ENCODE measurements at places on chromosomes 7 and 10.

DNA sequence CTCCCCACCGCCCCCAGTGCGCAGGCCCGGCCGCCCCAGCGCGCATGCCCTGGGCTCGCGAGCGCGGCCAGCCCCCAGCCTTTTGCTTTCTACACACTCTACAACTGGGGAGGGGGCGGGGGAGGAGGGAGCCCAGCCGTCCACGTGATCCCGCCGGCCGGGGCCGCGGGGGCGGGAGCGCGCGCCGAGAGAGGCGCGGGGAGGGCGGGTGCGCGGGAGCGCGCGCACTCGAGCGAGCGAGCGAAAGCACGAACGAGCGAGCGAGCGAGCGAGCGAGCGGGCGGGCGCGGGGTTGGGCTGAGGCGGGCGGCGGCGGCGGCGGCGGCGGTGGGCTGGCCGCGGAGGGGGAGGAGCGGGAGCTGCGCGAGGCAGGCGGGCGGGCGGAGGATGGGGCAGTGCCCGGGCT is at the start of gene AUTS2:
Gene AUTS2, plus strand, starts transcription at position 395 of the 406 bp plus-strand sequence. CDS start 1,179 bp downstream, outside the sequence.
- DNase-seq: peak; percentile 52

- DNase-seq: no peak
Measured at GRCh38 chr10:97000487-97001182, 168.5 kb downstream of the LCOR start.

- no peak for DNase-seq
Measured at GRCh38 chr7:44383566-44383965, 58.2 kb upstream of the CAMK2B start.

DNA sequence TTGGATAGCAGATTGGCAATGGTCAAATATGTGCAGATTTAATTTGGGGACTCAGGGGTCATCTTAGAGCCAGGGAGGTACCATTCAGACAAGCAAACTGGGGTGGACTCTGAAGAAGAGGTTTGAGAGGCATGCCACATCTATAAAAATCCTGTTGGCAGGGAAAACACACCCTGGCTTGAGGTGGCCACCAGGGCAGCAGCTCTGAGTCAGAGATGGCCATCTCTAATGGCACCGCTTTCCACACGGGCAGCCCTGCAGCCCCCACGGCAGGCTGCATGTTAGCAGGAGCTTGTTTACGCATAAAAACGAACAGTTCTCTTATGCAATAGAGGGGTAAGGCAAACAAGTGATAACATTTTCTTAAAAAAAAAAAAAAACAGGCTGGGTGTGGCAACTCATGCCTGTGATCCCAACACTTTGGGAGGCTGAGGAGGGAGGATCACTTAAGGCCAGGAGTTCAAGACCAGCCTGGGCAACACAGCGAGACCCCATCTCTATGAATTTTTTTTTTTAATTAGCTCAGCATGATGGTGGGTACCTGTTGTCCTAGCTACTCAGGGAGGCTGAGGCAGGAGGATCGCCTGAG is 14.9 kb downstream of the DLG5 start:
- DNase-seq: no peak

DNA sequence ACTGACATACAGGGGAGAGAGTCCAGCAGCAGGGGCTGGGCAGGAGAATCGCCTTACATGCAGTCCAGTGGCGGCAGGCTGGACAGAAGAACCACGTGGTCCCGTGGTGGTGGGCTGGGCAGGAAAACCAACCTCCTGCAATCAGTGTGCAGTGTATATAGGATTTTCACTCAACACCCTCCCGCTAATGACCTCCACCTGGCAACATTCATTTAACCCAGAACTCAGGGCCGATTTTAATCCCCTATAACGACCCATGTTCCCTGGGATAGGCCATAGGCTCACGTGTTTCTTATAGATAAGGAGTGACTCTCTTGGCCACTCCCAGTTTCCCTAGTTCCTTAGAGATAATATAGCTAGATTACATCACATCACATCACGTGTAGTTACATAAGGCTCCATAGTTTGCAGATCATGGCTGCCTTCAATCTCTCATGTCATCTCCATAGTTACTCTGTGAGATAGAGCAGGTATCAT is 19.4 kb downstream of the MTURN start:
- no peak for DNase-seq

GRCh38 chr10:75525646-75526045 is 94.2 kb downstream of the LRMDA start:
- DNase-seq: no peak

DNA sequence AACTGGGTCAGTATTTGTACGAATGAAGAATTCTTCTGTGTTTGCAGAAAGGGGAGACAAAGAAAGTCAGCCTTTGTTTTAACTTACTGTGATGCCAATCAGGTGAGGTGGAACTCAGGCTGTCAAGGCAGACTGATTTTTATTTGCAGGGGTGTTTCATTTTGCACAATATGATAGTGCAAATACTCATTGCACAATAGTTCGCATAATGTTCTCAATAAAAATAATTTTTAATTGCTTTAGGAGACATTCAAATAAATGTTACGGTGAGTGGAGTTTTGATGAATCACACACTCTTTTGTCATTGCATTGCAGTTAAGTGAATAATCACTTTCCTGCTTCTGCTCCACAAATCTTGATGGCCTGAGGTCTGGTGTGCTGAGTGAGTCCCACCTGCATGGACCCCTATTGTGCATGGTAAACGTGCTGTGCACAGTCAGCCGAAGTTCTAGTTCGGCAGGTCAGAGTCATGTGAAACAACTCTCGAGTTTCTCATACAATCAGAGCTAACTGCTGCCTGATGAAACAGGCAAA is 141.3 kb upstream of the FZD8 start:
- no peak for DNase-seq

DNA sequence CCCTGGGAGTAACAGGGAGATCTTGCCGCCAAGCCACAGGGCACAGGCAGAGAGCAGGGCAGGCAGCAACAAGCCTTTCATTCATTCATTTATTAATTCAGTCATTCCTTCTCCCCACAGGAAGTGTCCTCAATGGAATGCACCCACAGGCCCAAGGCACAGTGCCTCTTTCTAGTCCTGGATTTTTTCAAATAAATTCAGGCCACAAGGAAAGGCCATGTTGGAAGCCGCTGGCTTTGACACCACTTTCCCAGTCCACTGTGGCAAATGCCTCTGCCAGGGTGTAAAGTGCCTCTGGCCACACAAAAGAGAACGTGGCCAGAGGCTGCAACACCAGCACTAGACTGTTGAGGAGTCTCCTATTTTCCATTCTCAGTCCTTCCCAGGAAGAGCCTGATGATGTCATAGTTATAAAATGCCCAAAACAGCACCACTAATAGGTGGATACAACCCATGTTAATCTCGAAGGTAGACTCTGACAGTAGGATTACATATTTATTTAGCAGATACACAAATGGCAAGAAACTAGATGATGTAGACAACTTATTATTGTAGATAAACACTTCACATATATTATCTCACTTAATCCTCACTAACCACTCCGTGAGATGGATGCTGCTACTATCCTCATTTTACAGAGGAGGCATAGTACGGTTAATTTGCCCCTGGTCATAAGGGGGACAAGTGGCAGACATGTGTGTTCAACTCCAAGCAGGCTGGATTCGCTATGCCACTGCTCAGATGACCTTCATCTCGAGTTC is 5.5 kb downstream of the JAZF1 start:
- no peak for DNase-seq

GRCh38 chr7:28364082-28364481 is 48.2 kb upstream of the CREB5 start:
- no peak for DNase-seq

- DNase-seq: no peak
Measured at GRCh38 chr7:221978-222715, 29.8 kb downstream of the FAM20C start.

GRCh38 chr7:11613292-11613930 is 218.6 kb downstream of the THSD7A start:
- DNase-seq: no peak

DNA sequence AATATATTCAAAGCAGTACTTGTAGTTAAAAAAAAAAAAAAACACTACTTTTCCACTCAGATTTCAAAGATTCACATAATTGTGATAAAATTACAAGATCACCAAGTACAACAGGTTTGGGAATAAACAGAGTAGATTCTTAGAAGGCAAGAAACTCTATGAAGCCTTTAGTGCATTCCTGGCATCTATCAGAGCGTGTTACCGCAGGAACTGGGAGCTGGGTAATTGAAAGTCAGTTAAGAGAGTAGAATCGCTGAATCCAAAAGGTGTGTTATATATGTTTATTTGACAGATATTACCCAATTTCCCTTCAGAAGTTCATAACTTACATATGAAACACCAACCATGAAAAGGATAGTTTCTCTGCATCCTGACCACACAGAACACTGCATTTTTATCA is 159.2 kb upstream of the PLXNA4 start:
- DNase-seq: no peak

- no peak for DNase-seq
Measured at GRCh38 chr10:21515361-21516241, 9.9 kb downstream of the SKIDA1 start.

GRCh38 chr10:16105082-16105481 is 244.8 kb upstream of the MINDY3 start:
- DNase-seq: no peak

Measured in CD4-positive, alpha-beta T cell treated with Interleukin-6 for 4 hours (primary cell).